NCI-H2081 treated with DMSO at 0.1 percent for 48 hours (cell line): ENCODE measurements at places on chromosomes 12 and 14.

DNA sequence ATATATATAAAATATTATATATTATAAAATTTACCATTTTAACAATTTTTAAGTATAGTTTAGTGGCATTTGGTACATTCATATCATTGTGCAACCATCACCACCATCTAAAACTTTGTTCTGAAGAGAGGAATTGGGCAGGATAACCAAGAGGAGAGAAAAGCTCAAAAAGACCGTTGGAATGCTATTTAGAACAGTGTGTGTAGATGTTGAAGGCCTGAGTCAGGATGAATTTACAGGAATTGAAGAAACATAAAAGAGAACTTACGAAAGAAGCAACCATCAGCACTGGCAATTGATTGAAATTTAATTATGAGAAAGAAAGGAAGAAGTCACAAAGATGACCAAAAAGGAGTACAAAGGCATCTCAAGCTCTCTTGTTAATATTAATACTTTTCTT, 196.9 kb upstream of the PWP1 start:
- DNase-seq, result no peak

- DNase-seq, result no peak
Measured at GRCh38 chr12:49565406-49566265, 2.3 kb downstream of the MCRS1 start.

- DNase-seq, result no peak
Measured at GRCh38 chr14:54877703-54878021, 25.0 kb downstream of the GCH1 start.

DNA sequence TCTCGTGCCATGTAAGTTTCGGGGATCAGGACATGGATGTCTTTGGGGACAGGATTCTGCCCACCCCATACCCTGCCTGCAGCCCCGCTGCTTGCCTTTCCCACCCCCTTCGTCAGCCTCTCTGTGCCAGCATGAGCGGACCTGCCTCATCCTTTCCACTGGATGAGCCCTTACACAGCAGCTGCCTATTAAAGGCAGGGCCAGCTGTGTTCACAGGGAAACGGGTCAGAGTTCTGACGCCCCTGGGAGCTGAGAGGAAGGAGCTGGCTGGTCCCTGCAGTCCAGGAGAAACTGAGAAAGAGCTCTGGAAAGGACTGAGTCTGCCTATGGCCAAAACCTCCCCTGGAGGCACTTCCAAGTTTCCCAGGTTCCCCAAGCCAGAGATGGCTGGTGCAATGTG, 83.5 kb upstream of the NCOR2 start:
- DNase-seq, result no peak

DNA sequence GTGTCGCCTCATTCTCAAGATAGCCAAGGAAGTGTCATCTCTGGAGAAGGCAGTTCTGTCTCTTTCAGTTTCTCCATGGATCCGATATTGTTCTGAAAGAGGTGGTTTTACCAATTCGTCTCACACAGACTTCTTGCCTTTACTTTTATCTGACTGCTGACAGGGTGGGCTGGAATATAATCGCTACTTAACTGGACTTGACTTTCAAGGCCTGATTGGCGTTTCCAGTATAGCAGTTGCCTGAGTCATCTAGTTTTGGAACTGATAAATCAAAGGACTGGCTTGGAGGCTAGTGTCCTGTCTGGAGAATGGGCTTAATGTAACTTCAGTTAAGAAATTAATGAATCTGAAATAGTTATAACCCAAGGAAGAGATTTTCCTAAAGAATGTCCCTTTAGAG, 21.6 kb downstream of the PRKCH start:
- DNase-seq, result no peak

DNA sequence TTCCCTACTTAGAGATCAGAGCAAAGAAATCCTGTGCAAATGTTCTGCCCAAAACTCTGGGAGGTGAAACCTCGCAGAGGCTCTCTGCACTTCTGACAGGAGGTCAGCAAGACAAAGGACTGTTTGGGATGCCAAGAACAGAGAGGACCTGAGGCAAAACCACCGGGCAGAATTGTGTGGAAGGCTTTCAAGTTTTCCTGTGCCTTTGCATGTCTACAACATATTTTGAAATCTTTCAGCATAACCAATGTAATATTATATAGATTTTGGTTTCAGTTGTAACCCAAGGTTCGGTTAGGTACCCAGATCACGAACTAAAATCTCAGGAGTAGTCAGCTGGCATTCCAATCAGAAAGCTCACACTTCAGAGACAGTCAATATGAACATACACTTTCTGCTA, 99.4 kb upstream of the PLEKHA5 start:
- DNase-seq, result no peak

DNA sequence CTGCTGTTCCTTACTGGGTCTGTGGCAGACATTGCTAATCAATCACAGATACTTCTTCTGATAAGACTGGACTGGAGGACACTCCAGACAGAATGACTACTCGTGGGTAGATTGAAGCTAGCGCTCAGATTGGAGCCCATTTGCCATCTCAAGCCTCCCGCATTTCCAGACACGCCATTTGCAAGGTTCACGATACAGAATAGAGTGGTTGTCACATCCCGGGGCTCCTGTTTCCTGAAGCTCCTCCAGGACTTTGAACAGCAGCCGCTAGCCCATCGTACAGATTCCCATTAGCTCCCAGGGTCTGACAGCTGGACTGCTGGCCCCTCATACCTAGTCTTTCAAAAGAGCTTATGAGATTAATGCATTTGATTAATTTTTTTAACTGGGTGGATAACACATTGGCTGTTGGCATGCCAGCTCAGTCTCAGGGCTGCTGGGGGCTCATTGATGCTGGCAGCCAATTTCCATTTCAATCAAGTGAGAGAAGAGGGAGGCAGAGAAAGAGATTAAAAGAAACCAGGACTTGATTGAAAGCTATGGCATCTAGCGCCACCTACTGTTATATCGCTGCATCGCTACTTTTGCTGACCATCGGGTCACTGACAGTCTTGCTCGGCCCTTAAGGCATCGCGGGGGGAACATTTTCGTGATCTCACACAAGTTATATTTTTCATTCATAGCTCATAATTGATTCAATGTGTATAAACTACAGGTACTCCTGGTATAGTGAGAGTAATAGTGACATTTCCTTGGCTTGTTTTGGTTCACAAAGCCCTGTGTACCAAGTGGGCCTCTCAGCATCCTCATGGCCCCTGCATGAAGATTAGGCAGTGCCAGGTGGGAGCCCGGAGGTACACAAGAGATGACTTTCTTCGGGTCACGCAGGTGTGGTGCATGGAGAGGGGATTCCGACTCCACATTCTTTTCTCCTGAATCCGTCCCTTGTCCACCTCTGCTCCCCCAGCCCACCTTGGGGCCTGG, 78.6 kb downstream of the CCDC60 start:
- no peak for DNase-seq

DNA sequence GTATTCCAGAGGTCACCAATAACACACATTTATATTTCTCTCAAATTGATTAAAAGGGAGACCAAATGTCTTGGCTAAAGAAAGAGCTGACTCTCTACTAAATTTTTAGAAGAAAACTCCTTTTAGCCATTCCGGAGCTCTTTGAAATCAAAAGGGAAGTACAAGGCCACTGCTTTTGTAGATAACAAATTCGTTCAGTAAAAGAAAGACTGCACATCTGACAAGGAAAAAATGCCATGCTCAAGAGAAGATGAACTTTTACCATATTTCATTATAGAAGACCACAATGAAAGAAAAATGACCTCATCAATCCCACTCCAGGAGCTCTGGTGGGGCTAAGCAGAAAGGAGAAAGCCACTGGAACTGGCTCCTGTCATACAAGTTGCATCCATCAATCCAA, 57.6 kb downstream of the SPTSSA start:
- DNase-seq, result no peak

DNA sequence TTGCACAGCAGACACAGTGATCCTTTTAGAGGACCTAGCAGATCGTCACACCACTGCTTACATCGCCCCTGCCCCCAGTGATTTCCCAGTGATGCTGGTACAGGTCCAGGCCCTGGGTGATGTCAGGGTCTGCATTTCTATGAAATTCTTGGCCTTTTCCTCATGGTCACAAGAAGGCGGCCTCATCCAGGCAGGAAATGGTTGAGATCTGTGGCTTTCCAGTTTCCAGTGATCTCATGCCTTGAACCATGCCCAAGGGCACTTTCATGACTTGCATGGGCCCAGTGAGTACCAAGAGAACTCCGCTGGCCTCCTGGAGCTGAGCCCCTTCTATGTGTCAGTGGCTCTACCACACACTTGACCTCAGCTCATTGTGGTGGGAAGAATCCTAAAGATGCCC, 41.9 kb upstream of the BDKRB2 start:
- DNase-seq, result no peak
